ENCODE measurements at places on chromosomes 3 and 15.

DNA sequence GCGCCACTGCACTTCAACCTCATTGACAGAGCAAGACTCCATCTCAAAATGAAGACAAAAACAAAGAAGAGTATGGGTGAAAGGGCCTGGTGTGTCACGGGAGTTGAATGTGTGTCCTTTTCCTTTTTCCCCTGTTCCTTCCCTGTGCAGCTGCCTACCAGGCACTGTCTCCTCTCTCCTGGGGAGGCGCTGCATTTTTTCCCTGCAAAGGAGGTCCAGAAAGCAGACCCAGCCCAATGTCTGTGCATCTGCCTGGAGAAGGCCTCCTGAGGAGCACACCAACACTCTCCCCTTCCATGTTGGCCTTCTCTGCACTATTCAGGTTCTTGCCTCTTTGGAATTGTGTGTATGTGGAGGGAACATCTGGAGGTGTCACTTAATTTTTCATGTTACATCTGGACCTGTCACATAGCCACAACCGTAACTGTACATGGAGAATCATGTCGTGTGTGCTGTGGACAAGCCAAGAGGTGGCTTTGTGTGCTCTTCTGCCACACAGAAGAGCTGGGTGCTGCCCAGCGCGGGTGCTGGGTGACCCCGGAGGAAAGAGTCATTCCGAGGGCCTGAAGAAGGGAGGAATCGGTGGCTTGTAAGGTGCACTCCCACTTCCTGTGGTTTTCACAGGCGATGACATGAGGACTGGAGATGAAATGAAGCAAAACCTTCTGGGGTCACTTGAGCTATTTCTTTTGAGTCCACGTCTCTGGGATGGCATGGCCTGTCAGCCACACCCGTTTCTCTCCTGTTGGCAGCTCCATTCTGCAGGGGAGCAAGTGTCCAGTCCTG, 46.5 kb upstream of the CGNL1 start:
- DNase-seq: no peak

DNA sequence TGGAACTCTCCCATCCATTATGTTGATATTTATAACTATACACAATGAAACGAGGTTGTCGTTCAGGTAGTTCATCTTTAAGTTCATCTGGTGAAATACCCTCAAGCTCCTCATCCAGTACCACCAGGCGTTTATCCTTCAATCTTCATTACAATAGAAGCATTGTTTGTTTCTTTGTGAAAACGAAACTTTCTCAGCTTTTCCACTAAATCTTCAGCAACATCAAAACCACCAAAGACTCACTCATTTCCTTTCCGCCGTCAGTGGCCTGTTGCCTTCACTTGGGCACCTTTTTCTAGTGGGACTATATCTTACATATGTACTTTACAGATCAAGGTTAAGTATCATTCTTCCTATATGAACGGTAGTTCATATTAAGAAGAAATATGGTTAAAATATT, 44.1 kb upstream of the TFG start:
- peak; percentile 8 for DNase-seq

DNA sequence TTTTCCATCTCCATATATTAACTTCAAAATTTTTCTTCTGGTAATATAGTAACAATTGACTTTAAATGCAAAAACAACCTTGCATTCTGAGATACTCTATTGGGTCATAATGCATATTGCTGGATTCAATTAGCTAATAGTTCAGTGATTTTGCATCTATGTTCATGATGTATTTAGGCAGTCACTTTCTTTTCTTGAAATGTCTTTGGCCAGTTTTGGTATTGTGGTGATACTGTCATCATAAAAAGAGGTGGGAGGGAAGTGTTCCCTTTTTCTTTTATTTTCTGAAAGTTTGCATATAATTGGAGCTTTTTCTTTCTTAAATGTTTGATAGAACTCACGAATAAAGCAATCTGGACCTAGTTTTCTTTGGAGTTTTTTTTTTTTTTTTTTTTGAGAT, 67.4 kb upstream of the ZNF148 start:
- no peak for DNase-seq

- DNase-seq: no peak
These were observed 87.0 kb downstream of the IQCH start for GRCh38 chr15:67341539-67341938.

GRCh38 chr3:150786791-150787190, 23.8 kb upstream of the SIAH2 start:
- DNase-seq: no peak

DNA sequence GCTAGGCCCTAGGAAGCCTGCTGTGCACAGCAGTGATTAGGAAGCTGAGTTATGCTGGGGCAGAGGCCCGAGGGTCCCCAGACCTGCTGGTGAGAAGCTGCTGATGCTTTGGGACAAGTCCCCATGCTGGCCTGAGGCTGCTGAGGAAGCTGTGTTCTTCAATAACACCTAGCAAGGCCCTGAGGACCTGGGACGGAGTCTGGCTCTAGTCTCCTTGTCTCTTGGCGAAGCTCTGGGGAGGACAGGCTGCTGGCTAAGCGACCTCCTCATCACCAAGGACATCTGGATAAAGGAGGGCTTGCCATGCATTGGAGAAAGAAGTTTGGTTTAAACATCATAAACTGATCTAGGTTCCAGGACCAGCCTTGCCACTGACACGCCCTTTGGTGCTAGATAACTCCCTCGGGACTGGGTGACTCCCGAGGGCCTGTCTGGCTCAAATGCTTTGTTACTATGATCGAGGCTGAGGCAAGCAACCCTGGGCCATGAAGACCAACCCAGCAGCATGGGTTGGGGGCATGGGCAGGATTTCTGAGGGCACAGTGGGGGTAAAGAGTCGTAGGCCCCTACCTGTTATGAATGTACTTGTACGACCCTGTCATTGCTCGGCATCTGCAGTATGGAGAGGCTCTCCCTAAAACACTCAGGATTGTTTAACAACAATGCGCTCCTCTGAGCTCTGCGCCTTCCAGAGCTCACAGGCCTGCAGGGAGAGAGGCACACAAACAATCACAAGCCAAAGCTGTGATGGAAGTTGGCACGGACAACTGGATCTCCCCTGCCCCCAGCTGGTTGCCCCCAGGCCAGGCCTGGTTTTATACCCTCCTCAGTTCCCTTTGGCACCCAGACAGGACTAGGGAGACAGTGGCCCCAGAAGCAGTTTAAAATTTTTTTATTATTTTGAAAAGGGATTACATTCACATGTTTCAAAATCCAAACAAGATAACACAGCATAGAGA, 64.4 kb downstream of the LINGO1 start:
- DNase-seq: no peak

GRCh38 chr3:127008236-127008635, 25.3 kb downstream of the PLXNA1 start:
- DNase-seq: no peak

- DNase-seq: no peak
These were observed 58.3 kb upstream of the TFRC start for GRCh38 chr3:196140224-196140623.

DNA sequence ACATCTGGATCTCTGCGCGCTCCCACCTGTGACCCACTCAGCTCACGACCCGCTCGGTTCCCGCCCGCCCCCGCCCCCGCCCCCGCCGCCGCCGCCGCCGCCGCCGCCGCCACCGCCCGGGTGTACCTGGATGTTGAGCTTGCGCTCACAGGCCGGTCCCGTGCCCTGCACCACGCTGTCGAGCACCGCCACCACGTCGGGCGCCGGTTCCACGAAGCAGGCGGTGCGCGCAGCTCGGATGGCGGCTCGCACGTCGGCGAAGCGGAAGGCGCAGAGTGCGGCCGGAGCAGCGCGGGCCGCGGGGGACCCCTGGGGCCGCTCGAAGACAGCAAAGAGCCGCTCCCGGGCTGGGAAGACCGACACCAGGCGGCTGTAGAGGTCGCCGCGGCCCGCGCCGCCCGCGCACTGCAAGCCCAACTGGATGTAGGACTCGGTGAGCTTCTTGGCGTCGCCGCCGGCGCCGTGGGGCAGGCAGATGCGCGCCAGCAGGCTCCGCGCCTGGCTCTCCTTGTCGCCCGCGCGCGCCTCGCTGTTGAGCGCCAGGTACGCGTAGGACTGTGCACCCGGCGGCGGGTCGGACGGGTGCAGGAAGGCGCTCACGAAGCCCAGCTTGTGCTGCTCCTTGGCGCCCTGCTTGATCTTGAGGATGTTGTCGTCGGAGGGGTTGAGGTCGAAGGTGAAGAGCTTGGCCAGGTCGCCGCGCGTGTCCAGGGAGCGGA, 1.1 kb downstream of the PLXND1 start:
- no peak for DNase-seq

DNA sequence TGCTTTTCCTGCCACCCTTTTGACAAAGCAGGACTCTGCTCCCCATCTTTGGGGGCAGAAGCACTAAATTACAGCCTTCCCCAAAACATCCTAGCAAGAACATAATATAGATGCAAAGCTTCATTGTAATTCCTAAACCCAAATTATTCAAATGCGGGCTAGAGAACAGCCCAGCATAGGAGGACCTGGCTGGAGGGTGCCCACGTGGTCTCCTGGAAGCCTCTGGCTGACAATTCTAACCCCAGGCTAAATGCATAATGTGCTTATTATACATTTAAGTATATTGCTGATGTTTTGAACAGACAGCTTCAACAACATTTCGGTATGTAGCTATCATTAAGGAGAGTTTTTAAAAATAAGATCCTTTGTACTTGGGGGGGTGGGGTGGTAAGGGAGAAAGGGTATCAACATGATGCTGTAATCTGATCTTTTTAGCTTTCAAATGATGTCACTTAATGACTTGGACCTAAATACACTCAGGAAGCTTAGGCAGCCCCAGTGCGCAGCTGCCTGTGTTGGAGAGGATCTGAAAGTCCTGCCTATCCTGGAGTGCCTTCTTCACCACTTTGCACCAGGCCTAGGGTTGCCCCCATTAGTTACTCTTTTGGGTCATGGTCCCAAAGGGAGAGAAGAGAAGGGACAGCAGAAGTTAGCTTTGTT, 57.2 kb upstream of the USP3 start:
- DNase-seq: no peak

DNA sequence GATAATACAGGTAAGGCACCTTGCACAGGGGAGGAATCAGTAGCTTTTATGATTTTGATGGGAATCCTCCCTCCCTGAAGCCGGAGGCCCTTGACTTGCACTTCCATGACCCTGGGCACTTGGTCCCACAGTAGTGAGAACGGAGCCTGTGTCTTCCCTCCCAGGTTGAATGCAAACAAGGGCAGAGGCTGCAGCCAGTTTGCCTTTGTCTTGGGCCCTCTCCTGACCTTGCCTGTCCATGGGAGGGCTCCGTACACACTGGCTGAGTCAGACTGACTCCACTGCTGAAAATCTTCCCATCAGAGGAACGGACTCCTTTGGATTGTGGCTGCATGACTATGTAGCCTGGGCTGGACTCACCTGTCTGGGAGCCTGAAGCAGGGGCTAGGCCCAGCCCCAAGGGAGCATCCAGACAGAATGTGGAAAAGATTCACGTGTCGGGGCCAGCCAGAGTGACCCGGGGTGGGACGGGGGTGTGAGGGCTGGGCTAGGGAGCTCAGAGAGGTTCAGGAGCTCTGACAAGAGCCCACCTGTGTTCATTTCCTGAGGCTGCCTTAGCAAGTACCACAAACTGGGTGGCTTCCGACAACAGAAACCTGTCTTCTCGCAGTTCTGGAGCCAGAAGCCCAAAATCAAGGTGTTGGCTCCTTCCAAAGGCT, 9.5 kb downstream of the TBC1D21 start:
- no peak for DNase-seq

- no peak for DNase-seq
These were observed 237.4 kb upstream of the NR2F2 start for GRCh38 chr15:96093063-96093462.

GRCh38 chr3:18575573-18575972, 150.4 kb upstream of the SATB1 start:
- no peak for DNase-seq

GRCh38 chr15:69385831-69386230, 28.3 kb upstream of the KIF23 start:
- no peak for DNase-seq

DNA sequence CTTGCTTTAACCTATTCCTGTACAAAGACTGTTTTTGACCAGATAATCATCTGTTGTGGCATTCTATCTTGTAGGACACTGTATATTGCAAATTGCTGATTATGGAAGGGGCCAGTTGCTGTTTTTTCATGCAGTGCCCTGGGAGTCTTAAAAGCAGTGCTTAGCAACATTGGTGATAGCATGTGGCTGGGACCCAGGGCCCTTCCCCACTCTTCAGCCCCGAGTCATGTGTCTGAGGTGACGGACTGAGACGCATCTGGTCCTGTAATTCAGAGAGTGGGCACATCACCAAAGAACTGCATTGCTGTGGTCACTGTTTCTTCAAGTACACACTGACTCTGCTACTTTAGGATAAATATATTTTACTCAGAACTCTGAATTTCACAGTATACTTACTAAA, 63.4 kb downstream of the SNRK start:
- DNase-seq: no peak

DNA sequence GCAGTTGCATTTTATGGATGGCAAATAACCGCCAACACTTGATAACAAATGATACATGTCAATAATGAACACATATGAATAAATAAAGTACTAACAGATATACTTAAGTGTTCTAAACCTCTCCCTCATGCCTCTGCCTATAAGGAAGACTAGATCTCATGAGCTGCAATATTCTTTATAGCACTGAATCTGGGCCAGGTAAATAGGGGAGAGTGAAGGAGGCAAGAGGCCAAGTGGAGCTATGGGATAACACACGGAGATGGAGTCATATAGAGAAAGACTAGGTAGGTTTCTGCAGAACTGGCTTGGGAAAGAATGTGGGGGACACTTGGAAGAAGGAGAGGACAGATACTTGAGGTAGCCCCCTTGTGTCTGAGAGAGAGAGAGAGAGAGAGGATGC, 354.2 kb upstream of the CFAP20DC start:
- DNase-seq: no peak

DNA sequence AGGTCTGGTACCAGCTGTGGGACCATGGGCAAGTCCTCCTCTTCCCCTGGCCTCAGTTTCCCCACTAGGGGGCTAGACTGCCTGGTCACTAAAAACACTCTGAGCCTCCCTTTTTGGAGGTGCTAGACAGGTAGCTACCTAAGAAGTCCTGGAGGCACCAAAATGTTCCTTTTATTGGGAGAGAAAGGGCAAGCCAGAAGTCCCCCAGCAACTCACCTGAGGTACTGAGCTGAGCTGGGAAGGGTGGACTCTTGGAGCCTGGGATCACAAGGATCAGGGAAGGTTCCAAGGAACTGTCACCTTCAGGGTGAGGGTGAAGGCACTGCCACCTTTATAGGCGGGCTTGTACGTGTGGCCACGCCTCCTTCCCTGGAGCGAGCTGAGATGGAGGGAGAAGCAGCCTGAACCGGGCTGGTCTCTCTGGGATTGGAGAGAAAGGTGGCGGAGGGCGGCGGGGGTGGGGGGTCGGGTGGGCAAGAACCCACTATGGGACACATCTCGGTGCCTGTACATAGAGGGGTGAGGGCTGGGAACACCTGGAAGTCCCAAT, at the start of gene CYP1A1:
CYP1A1 (minus strand) TSS at position 304 of the 550 bp plus-strand sequence. CDS start 2,431 bp downstream, outside the sequence.
- peak; percentile 10 for DNase-seq

GRCh38 chr15:31311735-31312619, 14.7 kb upstream of the KLF13 start:
- DNase-seq: no peak

- DNase-seq: no peak
These were observed 4.8 kb downstream of the VIPR1 start for GRCh38 chr3:42507252-42507651.
